ENCODE measurements at places on chromosomes 6 and 20.

DNA sequence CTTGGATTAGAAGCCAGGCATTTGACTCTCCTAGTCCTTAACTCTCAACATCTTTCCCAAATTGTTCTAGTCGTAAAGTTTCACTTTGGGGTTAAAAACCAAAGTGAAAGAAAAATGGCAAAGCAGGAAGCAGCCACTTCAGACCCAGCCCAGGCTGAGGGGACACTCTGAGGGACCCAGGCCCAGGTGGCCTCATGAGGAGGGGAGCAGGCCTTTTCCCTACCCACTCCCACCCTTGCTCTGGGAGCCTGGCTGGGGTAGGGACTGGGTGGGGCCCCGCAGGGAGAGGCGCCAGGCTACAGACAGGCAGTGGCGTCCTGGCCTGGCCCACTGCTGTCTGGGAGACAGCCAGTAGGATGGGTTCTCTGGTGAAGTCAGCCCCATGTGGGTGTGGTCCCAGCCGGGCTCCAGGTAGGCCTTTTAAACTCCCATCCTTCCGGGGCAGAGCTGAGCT, 68.7 kb upstream of the MYL9 start:
- peak; percentile 51 for DNase-seq

- no peak for DNase-seq
Measured at GRCh38 chr6:106746652-106747051, 117.3 kb downstream of the QRSL1 start.

DNA sequence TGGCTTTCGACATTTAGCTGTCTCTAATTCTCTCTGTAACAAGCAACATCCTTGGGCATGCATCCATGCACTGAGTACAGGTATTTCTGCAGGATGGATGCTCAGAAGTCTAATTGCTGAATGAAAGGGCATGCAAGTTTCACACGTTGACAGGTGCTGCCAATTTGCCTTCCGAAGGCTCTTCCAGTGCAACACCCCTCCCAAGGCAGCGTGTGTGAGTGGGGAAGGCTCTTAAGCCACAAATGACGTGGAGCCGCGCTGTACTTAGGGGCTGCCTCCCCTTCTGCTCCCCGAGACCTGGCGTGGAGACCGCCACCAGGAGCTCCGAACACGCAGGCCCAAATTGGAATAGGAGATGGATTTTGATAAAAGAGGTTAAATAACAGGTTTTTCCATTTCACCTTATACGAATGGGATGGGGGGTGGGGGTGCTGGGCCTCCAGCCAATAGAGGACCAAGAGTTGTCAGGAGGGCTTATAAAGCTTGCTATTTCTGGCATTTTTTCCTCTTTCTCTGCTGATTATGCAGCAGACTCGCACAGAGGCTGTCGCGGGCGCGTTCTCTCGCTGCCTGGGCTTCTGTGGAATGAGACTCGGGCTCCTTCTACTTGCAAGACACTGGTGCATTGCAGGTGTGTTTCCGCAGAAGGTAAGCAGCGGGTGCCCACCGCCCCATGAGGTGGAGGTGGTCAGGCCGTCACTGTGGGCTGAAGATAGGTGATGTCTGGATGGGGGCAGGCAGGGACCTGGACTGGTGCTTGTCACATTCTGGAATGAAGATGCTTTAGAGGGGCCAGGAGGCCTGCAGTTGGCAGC, 30.9 kb downstream of the TOX2 start:
- no peak for DNase-seq

- DNase-seq, result no peak
Measured at GRCh38 chr20:64051561-64052325, 2.3 kb upstream of the SOX18 start.

DNA sequence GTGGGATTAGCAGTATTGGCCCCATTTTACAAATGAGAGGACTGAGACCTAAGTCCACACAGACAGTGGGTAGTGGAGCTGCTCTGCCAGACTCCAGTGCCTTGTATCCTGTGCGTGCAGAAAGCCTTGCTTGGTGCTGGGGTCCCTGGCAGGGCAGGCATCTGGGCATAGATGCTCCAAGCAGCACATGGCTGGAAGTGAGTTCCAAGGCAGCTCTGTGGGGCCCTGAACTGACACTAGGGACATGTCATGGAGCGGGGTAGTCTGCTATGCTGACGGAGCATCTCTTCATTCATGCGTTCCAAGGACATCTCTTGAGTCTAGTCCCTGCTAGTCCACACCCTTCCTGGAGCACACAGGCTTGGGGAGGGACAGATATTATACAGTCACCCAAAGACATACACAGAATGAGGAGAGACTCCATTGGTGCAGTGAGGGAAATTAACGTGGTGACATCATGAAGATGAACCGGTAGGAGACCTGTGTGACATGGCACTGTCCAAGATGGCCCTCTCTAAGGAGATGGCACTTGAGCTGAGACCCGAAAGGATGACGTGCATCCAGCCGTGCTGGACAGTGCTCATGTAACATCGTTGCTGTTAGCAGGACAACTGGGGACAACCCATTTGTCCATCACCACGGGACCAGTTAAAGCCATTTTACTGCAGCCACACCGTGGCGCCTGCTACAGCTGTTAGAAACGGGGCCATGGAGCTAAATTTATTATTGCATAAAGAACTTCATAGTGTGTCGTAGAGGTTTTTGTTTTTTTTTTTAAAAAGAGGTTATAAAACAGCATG, 65.1 kb downstream of the DLGAP4 start:
- DNase-seq, result no peak

DNA sequence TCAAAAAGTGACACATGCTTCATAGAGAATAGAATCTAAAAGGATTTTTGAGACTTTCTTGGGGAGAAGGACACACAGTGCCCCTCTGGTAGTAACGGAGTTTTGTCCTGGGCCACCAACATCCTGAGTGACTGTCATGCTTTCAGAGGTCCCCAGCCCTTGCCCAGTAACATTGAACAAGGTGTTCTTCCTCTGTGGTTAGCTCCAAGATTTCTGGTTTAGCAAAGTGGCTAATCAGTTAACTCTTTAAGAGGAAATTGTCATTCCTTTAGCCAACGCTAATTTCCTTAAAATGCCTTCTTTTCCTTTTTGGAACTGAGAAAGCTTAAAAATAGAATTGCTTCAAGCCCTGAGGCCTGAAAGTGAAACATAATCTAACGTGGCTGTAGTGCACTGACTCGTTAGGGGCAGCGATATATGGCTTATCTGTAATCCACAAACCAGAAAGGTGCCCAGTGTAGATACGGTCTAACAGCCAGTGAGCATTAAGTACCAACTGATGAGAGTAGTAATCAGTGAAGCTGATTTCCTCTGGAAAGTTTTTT, 7.8 kb downstream of the E2F3 start:
- DNase-seq, result no peak
